ENCODE measurements at places on chromosomes 12 and 14.
A peak's percentile ranks its signal among the peaks of the same experiment; 100 is the strongest.

DNA sequence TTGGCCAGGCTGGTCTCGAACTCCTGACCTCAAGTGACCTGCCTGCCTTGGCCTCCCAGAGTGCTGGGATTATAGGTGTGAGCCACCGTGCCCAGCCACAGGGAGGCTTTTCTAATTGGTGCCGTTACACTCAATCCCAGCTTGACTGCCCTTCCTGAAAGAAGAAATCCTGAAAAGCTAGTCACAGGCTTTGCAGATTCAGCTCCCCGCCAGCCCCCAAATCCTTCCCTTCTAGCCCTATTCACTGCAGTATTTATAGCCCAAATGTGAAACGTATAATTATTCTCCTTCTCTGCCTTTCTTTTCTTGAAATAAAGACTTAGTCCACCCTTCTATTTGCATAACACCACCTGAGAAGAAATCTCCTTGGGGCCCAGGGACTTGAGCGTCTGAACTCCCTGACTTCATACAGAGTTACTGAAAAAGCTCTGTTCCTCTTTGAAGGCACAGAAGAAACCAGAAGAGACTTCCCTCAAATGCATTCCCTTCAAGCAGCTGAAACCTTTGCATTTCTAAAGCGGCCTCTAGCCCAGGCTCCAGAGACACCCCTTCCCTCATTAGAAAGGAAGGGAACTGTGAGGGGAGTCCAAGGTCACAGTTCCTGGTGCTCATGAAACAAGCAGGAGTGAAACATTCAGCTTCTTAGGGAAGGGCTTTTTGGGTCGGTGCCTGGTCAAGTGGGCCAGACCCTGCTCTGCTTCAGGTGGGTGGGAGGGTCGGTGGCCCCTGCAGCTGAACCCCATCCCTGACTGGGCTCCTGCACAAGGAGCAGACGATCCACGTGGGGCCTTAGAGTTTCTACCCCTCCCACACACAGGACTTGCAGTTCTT is 42.3 kb upstream of the BATF start:
- no peak for DNase-seq

DNA sequence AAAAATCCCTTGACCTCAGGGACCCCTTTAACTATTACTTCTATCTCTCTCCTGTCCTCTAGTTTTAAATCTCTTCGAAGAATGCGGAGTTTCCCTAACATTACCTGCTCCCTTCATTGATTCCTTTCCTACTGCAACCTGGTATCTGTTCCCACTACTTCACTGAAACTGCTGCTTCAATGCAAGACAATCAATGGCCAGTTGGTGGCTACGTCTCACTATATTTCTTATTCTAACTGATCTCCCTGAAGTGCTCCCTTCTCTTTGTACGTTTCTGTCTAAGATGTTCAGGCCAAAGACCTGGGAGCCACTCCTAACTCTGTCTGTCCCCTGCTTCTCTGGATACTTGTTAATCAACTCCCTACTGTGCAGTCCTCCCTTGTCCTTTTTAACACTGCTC is 10.3 kb upstream of the KCNA1 start:
- peak; percentile 57 for DNase-seq

DNA sequence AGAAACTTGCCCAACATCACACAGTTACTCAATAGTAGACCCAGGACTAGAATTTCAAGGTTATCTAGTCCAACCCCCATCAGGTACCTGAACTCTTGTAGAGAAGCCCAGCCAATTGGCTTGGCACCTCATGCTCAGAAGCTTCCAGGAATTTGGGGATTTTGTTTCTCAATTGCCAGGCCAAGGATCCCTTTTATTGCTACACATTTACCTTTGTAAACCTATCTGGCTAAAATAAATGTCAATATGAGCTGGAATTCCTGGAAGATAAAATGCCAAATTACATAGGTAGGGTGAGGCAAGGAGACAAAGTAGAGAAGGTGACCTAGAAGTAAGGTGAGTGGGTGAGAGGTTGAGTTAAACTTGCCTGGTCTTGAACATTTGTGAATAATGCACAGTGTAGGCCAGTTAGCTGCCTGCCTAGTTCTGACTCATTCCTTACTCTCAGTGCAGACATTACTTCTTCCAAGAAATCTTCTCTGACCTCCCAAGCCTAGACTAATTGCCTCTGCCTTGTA is 36.3 kb downstream of the SDR9C7 start:
- no peak for DNase-seq

GRCh38 chr14:75001899-75002298 is 822 bp upstream of the EIF2B2 start:
- DNase-seq: no peak

GRCh38 chr12:56836800-56837663 is 73.9 kb downstream of the HSD17B6 start:
- no peak for DNase-seq

GRCh38 chr12:103901518-103902173 is 28.6 kb upstream of the HSP90B1 start:
- DNase-seq: no peak

DNA sequence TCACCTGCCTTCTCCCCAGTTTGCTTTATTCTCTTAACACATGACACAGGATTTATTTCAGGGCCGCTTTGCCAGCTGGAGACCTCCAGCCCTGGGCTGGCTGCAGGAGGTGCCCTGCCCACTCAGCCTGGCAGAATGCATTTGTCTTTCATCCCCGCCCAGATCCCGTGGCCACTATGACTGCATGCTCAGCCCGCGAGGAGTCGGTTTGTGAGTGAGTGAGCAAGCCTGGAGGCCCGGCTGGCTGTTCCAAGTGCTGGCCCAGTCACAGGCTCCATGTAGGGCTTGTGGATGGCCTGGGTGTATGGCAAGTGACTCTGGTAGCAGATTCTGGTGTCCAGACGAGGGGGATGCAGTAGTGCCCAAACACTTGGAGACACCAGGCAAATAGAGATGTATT is 2.1 kb downstream of the TDP1 start:
- DNase-seq: no peak

GRCh38 chr12:53427905-53428594 is 4.4 kb downstream of the AMHR2 start:
- DNase-seq: no peak

- DNase-seq: no peak
These were observed 82.4 kb upstream of the DIO3 start for GRCh38 chr14:101478796-101479410.

DNA sequence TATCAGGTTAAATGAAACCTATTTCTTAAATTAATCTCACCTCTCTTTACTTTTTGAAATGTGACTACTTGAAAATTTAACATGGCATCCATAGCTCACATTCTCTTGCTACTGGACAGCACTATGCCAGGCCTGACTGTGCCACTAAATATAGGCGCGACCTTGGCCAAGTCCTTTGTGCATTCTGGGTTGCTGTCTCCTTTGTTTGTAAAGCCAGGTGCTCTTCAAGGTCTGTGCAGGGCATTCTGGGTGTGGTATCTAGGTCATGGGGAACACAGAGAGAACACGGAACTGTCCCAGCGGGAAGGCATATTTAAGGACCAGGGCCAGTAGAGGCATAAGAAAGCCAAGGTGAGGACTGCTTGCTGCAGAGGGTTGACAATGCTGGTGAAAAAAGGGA is 121.2 kb downstream of the ZNF664 start:
- DNase-seq: no peak

DNA sequence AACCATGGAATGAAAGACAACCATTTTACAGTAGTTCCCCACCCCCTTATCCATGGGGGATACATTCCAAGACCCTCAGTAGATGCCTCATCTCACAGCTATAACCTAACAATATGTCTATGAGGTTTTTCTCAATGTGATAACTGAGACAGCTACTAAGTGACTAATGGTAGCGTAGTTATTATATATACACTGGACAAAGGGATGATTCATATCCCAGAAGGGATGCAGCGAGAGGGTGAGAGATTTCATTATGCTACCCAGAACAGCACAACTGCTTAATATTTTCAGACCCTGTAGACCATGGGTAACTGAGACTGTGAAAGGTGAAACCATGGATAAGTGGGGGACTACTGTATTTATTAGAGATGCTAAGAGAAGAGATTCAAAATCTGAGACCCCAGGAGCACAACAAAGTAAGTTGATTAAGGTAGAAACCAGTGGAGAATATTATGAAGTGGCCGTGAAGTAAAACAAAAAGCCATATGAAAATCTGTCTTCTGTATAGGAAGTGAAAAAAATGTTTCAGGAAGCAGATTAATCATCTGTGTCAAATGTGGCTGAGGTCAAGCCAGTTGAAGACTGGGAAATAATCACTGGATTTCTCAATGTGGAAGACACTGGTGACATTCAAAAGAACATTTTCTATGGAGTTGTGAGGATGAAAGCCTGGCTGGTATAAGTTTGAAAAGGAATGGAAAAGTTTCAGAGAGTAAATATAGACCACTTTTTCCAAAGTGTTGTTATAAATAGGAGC is 77.2 kb downstream of the RPL10L start:
- no peak for DNase-seq

DNA sequence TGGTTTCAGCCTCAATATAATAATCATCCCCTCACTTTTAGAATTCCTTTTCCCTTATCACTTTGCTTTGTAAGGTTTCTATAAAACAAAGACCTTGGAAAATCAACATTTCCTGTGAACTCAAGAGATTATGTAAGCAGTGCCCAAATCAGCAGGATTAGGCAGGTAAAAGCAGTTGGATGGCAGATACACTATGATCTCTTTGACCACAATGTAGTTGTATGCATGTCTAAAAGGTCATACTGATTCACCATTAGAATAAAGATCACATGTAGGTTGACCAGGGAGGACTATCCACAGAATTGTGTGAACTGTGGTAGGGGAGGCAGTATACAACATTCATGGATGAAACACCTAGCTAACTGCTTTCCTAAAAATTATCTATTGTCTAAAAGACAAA is 57.5 kb downstream of the DENND5B start:
- no peak for DNase-seq

GRCh38 chr12:56321027-56321426 is 5.2 kb upstream of the CNPY2 start:
- DNase-seq: no peak

- DNase-seq: no peak
These were observed 95.0 kb downstream of the INSM2 start for GRCh38 chr14:35628989-35629388.

DNA sequence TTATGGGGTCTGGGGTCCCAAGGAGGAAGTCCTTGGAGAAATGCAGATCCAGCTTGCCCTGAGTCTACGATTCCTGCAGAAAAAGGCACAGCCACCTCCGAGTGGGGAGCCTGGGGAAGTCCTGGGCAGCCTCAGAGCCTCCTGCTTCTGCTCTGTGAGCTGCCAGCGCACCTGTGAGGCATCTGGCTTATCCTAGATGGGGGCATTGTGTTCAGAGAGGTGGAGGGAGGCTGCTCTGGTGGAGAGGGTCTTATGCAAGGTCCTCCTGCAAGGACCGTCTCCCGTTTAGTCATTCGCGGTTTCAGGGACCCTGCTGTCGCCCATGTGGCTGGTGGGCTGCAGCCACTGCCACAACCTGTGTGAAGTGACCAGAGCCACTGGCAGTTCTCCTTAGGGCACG is 53.0 kb upstream of the PRMT8 start:
- DNase-seq: no peak

GRCh38 chr12:43241986-43242385 is 310.0 kb downstream of the ADAMTS20 start:
- no peak for DNase-seq

GRCh38 chr12:8661016-8661415 is 1.6 kb downstream of the MFAP5 start:
- no peak for DNase-seq

GRCh38 chr12:121465921-121466793 is 66.2 kb downstream of the RNF34 start:
- no peak for DNase-seq

- DNase-seq: peak; percentile 34
These were observed 115.9 kb downstream of the UNC79 start for GRCh38 chr14:93546642-93547041.

GRCh38 chr12:9626821-9627220 is 19.1 kb upstream of the KLRB1 start:
- no peak for DNase-seq

DNA sequence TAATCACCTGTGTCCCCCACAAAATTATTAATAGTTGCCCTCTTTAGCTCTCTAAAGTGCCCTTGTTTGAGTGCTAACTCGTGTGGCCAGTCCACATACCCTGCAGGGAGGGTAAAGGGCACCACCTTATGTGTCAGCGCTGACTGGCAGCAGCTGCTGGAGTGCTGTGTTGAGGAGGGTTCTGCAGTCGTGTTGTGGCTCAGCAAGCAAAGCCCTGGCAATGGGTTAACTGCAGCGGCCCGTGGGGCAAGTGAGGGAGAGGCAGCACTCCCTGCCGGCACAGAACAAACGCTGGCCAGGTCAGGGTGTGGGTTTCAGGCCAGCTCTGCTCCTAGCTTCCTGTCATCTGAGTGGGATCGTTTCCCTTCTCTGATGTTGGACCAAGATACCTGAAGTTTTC is 369.8 kb downstream of the CACNA1C start:
- DNase-seq: no peak

GRCh38 chr14:87343652-87344051 is 649.3 kb downstream of the GALC start:
- no peak for DNase-seq

Data from NCI-H446 treated with DMSO at 0.1 percent for 48 hours (cell line).